ENCODE measurements at places on chromosomes 4 and X. TPM values are rescaled to one million over a fixed set of nuclear protein-coding genes. Genes with fewer than 3 reads are reported as not detected.

DNA sequence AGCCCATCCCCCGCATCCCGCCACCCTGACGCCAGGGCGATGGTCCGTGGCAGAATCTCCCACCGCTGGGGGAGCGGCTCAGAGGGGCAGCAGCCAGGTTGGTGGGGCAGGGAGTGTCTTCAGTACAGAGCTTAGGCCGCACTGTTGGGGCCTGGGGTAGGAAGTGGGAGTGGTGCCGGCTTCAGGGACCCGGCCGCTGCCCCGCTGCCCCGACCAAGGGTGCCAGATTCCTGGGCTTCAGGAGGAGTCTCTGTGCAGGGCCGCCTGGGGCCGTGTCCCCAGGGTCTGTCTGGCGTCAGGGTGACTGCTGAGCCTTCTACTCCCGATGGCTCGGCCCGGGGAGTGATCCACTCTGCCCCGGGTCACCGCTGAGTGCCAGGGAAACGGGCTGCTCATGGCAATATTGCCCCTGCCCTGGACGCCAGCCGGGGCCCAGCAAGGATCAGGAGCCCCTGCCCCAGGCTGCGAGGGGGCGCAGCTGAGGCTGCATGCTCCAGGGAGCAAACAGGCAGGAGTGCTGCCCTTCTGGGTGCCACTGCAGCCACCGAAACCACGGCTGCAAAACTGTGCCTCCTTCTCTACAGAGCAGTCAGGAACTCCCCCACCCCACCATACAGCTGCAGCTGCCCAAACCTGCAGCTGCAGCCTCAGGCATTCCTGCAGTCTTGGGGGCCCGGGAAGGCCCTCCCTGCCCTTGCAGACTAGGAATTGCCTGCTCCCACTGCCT, 1206.1 kb downstream of the ARAP2 start:
- no peaks in the 10 kb centered on the region for H3K36me3 ChIP-seq
- DNase-seq, result no peak
- H3K4me3 ChIP-seq, result no peak overlapping the region
- no peaks in the 10 kb centered on the region for H3K4me1 ChIP-seq

DNA sequence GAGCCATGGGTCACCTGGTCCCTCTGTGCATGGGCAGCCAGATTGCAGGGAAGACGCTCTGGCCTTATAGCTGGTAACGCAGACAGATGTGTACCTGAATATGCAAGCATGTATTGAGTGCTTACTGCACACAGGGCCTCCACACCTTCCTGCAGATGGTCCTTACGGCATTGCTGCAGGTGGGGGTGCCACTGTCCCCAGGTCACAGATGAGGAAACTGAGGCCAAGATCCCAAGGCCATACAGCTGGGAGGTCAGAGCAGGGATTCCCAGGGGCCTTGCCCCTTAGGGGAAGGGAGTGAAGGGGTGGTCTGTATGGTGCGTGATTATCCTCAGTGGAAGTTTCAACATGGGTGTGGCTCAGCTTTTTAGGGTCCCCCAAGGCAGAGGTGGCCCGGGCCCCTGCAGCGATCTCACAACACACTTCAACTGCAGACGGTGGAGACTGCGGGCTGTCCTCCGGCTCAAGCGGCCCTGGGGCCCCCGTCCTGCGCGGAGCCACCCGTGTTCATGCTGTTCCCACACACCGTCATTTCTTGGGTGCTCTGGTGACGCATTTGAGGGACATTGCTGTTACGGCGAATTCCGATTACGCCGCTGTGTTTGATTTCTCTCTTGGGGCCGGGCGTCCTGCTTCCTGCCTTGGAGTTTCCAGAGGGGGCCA, 8.1 kb downstream of the DOK7 start:
- H3K27ac ChIP-seq, result no peak overlapping the region
- no peaks in the 10 kb centered on the region for H3K27me3 ChIP-seq

GRCh38 chrX:10615931-10616774, 4.2 kb downstream of the MID1 start:
- DNase-seq, result peak; percentile 58
- H3K4me1 ChIP-seq, result peaks cover 12% of the 10 kb centered on the region
- no peaks in the 10 kb centered on the region for H3K27me3 ChIP-seq
- no peak overlapping the region for H3K27ac ChIP-seq

DNA sequence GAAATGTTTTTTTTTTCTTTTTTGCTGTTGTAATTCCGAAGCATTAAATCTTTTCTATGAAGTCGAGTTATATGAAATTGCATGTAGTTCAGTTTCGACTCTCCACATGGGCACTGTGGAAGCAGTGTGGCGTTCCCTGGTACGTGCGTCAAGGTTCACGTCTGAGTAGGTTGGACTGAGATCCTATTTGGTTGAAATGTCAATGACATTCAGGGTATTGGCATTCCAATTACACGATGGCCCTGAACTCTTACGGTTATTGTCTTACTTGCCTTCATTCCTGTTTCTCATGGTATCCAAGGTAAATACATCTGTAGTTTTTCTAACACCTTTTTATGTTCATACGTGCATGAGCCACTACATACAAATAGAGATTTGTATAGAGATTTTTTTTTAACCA, 128.8 kb downstream of the SORBS2 start:
- H3K27ac ChIP-seq, result no peak overlapping the region
- no peak overlapping the region for H3K4me3 ChIP-seq
- no peaks in the 10 kb centered on the region for H3K4me1 ChIP-seq
- no peak for DNase-seq

- no peak overlapping the region for H3K27ac ChIP-seq
- DNase-seq, result no peak
- H3K4me3 ChIP-seq, result no peak overlapping the region
- H3K4me1 ChIP-seq, result no peaks in the 10 kb centered on the region
- H3K27me3 ChIP-seq, result no peaks in the 10 kb centered on the region
Observed at GRCh38 chr4:137946453-137947174, 295.5 kb downstream of the SLC7A11 start.

GRCh38 chr4:3823496-3824341, 57.5 kb downstream of the ADRA2C start:
- no peak for DNase-seq
- H3K27me3 ChIP-seq, result no peaks in the 10 kb centered on the region
- H3K4me3 ChIP-seq, result no peak overlapping the region
- no peaks in the 10 kb centered on the region for H3K36me3 ChIP-seq
- peaks cover 13% of the 10 kb centered on the region for H3K4me1 ChIP-seq

- H3K27me3 ChIP-seq, result no peaks in the 10 kb centered on the region
- no peaks in the 10 kb centered on the region for H3K36me3 ChIP-seq
- DNase-seq, result no peak
- no peak overlapping the region for H3K27ac ChIP-seq
- no peaks in the 10 kb centered on the region for H3K4me1 ChIP-seq
Observed at GRCh38 chr4:30208731-30209435, 511.3 kb upstream of the PCDH7 start.

GRCh38 chr4:133565379-133565778, 416.3 kb downstream of the PCDH10 start:
- H3K36me3 ChIP-seq, result no peaks in the 10 kb centered on the region
- DNase-seq, result peak; percentile 90
- H3K27me3 ChIP-seq, result no peaks in the 10 kb centered on the region
- H3K4me1 ChIP-seq, result peaks cover 18% of the 10 kb centered on the region
- H3K4me3 ChIP-seq, result peak overlapping the region; percentile 7

SPATA4 gene
- not detected for total RNA-seq

FGF2 gene
- 13.0 TPM for total RNA-seq

CNGA1 gene
- 0.39 TPM for total RNA-seq

DNA sequence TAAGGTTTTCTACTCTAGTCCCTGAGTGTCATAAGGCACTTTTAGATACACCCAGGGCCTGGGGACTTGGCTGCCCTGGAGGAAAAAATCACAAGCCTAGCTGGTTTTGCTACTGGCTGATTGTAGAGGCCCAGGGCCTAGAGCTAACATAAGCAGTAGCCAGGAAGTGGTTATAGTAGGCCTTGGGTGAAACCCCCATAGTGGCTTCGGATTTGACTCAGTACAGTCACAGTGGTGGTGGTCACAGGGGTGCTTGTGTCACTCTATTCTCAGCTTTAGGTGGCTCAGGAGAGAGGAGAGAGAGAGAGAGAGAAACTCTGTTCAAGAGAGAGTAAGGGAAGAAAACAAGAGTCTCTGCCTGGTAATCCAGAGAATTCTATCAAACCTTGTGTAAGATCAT, 194.5 kb upstream of the EDA2R start:
- no peak overlapping the region for H3K27ac ChIP-seq
- H3K36me3 ChIP-seq, result no peaks in the 10 kb centered on the region
- no peak for DNase-seq
- no peaks in the 10 kb centered on the region for H3K27me3 ChIP-seq

GRCh38 chr4:76278583-76278982, 27.1 kb downstream of the FAM47E start:
- H3K4me3 ChIP-seq, result no peak overlapping the region
- H3K27me3 ChIP-seq, result no peaks in the 10 kb centered on the region
- H3K36me3 ChIP-seq, result no peaks in the 10 kb centered on the region
- no peaks in the 10 kb centered on the region for H3K4me1 ChIP-seq
- DNase-seq, result no peak

FGFR3 gene
- total RNA-seq, result 4.7 TPM
